ENCODE measurements at places on chromosomes 13 and 19.
A peak's percentile ranks its signal among the peaks of the same experiment; 100 is the strongest.

DNA sequence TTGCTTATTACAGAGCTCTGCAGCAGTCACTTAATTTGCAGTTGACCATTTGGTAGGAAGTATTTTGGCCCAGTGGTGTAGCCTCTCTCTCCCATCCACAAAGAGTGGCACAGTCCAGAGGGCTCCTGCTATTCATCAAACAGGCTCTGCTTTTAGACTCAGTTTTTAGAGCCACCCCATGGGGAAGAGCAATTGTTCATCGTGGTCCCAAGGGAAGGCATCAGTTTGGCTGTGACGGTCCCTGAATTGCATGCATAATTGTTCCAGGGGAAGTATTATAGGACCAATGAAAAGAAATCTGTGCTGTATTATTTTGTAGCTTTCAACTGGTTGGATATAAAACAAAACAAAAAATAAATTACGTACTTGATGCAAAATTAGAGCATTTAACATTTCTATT, 799.0 kb downstream of the DACH1 start:
- ATAC-seq: no peak

DNA sequence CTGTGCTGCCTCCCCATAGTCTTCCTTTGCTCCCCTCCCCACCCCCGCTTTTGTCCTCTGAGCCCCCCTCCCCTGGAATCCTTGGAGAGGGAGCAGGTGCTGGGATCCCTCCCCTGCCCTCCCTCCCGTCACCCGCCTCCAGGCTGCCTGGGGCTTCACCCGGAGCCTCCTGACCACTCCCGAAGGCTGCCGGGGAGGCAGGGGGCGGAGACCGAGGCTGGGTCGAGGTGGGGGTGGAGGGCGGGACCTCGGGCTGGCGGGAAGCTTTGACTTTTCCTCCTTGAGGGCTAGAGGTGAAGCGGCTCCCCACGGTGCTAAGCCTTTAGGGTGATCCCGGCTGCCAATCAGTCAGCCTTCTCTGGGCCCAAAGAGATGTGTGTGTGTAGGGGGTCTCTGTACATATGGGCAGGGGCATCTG, 1.5 kb downstream of the KMT5C start:
- ATAC-seq: peak; percentile 11

GRCh38 chr13:113836768-113837559, 26.9 kb downstream of the GAS6 start:
- peak; percentile 29 for ATAC-seq

- peak; percentile 57 for ATAC-seq
These were observed 3.8 kb downstream of the PPP1R12C start for GRCh38 chr19:55113570-55114039.

DNA sequence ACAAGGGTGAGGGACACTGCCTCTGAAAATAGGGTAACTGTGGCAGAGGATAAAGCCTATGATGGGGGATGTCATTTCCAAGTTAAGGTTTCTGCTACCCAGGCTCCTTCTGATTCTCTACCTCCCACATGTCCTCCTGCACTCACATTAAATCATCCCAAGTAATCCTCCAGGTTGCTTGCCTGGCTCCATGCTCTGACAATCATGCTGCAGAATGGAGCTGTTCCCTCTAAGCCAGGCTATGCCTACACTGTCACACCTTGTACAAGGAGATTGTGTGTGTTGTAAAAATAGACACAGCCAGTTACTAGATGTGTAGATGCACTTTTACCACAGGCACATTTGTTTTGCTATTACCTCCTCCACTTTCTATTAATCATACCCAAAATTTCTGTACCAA, 8.0 kb downstream of the ZNF416 start:
- ATAC-seq: no peak

DNA sequence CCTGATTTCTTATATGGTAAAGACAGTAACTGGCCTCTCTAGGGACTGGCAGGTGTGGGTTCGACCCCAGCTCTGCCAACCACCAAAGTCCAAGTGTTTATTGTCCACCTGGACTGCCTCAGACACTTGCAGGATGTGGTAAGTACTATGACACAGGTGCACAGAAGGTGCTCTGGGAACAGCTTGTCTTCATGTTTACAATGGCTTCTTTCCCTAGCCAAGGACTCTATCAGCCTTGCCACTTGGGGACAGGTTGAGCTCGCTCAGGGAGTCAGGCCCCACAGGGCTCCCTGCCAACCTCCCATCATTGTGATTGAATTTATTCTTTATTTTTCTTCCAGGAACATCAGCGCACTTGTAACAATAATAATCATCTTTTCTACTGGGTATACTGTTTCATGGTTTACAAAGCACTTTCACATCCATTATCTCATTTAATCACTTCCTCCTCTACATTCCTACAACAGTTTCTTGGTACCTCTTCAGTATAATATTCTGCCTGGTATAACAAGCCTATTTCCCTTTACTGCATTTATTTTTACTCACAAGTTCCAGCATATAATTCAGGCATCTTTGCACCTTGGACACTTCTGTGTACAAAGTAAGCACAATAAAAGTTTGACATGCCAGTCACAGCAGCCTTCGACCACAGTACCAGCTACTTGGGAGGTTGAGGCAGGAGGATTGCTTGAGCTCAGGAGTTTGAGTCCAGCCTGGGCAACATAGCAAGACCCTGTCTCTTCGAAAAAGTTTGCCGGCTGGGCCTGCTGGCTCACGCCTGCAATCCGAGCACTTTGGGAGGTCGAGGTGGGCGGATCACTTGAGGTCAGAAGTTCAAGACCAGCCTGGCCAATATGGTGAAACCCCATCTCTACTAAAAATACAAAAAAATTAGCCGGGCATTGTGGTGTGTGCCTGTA, 24.2 kb upstream of the GATAD2A start:
- no peak for ATAC-seq

DNA sequence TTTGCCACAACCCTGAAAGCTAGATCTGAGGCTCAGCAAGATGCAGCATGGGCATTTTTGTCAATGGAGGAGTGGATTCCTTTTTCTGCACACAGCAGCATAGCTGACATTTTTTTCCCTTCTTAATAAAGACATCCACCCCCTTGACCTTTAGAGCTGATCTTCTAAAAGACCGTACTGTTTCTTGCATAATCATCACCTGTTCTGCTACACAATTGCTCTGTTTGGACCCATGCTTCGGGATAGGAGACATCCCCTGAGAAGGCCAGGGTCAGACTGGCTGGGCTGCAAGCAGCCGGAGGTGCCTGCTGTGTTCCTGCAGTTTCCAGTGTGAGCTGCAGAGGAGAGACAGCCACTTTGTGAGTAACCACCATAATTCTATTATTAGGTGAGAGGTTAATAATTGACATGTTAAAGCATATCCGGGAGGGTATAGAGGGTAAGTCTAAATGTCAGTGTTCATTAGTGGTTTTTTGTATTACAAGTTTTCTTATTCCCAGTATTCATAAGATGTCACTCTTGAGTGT, 108.5 kb upstream of the C1QTNF9B start:
- no peak for ATAC-seq

Data from motor neuron (in vitro differentiated cells).